ENCODE measurements at places on chromosomes 3 and 15. TPM values are rescaled to one million over a fixed set of nuclear protein-coding genes. Genes with fewer than 3 reads are reported as not detected.

DNA sequence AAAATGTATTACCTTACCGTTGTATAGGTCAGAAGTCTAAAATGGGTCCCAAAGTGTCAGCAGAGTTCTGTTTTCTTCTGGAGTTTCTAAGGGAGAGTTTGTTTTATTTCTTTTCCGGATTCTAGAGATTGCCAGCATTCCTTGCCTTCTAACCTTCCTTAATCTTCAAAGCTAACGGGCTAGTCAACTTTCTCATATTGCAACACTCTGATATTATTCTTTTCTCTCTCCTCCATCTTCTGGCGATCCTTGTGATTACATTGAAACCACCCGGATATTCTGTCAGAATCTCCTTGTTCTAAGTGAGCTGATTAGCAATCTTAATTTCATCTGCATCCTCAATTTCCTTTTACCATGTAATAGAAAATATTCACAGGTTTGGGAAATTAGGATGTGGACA is 36.2 kb upstream of the AADACL2 start:
- DNase-seq, result no peak

EXD1 gene
- total RNA-seq, result not detected

DNA sequence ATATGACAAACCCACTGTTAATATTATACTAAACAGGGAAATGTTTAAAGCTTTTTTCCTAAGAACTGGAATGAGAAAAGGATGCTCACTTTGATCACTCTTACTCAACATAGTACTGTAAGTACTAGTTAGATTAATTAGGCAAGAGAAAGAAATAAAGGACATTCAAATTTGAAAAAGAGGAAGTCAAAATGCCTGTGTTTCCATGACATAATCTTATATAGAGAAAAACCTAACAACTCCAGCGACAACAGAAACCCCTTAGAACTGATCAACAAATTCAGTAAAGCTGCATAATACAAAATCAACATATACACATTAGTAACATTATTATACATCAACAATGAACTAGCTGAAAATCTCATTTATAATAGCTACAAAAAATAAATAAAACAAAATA is 200.6 kb upstream of the ROBO1 start:
- DNase-seq, result no peak

GRCh38 chr15:101135532-101136166 is 116.2 kb downstream of the CHSY1 start:
- peak; percentile 35 for DNase-seq

Measured in activated naive CD8-positive, alpha-beta T cell treated with anti-CD3 and anti-CD28 coated beads for 36 hours (primary cell).